HT-29 (cell line): ENCODE measurements at places on chromosomes 7 and 10.

GRCh38 chr10:64760371-64760770 lies 1239.2 kb downstream of the REEP3 start:
- no peak for DNase-seq

DNA sequence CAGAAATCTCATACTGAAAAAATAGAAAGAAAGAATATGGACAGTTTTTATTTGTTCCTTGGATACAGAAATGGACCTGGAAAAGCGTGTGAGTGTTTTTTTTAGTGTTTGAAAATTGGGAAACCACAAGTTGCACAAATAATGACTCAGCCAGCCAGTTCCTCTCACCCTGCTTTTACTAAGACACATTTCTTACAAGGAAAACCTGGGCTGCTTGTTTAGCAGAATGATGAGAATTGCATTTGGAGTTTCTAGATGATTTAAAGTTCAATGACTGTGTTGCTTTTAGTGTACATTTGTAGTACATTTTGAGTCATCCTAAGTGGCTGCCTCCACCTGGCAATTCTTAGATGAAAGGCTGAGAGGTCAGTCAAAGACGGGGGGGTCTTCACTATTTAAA lies 218.7 kb downstream of the ABCA13 start:
- no peak for DNase-seq

GRCh38 chr10:91352760-91353159 lies 57.4 kb upstream of the HECTD2 start:
- DNase-seq: no peak

GRCh38 chr10:49116509-49117375 lies 1.4 kb upstream of the VSTM4 start:
- DNase-seq: no peak
